ENCODE measurements at places on chromosomes 16 and 17.

GRCh38 chr16:14345512-14346115, 274.5 kb downstream of the MRTFB start:
- no peak for DNase-seq

- no peak for DNase-seq
Measured at GRCh38 chr16:57711346-57711745, 16.7 kb downstream of the DRC7 start.

GRCh38 chr17:16478649-16479048, 13.3 kb downstream of the LRRC75A start:
- no peak for DNase-seq

- DNase-seq = peak; percentile 50
Measured at GRCh38 chr16:24041834-24042631, 206.2 kb downstream of the PRKCB start.

- DNase-seq = no peak
Measured at GRCh38 chr17:48555258-48556228, 10.6 kb upstream of the HOXB2 start.

DNA sequence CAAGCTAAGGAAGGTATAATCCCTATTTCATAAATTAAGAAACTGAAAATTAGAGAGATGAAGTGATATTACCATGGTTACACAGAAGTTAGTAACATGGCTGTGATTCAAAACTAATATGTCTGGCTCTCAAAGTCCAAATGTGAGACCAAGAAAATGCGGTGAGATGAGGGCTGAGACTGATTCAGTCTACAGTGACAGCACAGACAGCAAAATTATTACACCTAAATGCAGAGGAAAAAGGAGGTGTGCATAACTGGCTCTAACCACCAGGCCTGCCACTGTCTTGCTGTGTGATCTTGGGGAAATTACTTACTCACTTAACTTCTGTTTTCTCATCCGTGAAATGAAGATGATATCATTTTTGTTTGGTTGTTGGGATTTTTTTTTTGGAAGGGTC, 270.0 kb upstream of the SOX9 start:
- no peak for DNase-seq

GRCh38 chr17:62670202-62670821, 42.8 kb downstream of the MRC2 start:
- no peak for DNase-seq

GRCh38 chr16:47995354-47995753, 160.4 kb downstream of the ABCC12 start:
- DNase-seq = no peak

GRCh38 chr16:6019490-6019991, 921.9 kb upstream of the EEF2KMT start:
- DNase-seq = no peak
